ENCODE measurements at places on chromosomes 1 and 21.

GRCh38 chr1:210257698-210258529, 25.3 kb downstream of the SERTAD4 start:
- no peak for DNase-seq

- no peak for DNase-seq
These were observed 29.8 kb downstream of the ANKRD13C start for GRCh38 chr1:70324683-70325082.

DNA sequence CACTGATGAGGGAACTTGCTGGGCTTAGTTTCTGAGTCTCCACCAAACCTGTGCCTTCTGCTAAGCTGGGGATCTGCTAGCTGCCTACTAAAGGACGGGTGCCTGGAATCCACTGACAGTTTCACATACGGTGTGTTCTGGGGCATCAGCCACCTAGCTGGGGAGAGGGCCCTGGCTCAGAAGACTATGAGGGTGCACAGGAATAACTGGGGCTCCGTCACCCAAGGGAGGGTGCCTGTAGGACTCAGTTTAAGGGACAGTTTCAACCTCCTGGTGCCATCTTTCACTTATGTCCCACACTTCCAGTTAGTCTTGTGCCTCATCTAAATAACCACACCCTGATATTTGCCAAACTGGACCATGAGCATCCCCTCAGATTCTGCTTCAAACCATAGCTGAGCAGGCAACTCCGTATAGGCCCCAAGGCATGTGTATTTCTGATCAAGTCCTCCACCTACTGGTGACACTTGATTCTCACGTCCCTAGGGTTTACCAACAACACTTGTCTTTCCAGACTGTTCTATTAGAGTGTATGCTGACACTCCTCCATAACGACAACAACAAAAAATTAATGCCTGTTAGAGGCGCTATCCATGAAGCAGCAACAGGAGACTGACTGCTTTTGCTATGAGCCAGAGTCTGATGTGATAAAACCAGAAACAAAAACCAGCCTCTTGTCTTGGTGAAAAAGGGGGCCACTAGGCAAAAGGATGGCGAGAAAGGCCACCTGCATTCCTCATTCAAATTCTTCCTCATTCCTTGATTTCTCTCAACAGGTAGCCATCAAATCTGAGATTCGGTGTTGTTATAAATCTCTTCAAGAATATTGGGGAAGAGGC, 55.0 kb upstream of the PAXBP1 start:
- DNase-seq: peak; percentile 57

DNA sequence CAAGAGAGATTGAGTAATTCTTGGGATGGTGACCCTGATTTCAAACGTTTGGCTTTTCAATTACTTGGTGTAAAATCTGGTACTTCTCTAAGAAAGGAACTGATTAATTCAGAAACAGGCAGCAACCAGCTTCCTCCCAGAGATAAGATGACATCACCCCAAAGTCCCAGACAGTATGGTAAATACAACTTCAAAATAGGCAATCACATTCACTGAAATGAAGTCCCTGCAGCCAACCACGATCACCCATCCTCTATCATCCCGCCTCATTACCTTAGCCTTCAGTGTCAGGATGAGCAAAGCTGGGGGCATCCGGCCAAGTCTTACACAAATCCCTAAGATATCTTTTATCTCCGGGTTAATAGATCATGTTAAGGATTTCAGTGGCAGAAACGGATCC, 26.4 kb upstream of the RUNX1 start:
- DNase-seq: no peak

DNA sequence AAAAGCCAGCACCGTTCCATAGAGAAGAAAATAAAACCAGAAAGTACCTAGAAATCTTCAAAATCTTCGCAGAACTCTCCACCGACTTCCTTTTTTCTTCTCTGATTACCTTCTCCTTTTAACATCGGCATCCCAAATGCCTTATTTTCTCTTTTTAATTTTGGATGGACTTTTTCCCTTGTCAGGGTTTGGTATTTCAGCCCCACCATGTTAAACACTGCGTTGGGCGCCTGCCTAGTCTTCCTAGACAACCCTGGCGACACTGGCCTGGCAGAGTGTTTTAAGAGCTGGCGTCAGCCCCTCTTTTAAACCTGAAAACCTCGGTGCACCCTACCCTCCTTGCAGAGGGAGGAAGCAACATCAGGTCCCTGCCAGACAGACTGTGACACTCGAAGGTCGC, 66.0 kb upstream of the EFHD2 start:
- no peak for DNase-seq

- no peak for DNase-seq
These were observed 4.5 kb downstream of the DLGAP3 start for GRCh38 chr1:34924759-34925555.

DNA sequence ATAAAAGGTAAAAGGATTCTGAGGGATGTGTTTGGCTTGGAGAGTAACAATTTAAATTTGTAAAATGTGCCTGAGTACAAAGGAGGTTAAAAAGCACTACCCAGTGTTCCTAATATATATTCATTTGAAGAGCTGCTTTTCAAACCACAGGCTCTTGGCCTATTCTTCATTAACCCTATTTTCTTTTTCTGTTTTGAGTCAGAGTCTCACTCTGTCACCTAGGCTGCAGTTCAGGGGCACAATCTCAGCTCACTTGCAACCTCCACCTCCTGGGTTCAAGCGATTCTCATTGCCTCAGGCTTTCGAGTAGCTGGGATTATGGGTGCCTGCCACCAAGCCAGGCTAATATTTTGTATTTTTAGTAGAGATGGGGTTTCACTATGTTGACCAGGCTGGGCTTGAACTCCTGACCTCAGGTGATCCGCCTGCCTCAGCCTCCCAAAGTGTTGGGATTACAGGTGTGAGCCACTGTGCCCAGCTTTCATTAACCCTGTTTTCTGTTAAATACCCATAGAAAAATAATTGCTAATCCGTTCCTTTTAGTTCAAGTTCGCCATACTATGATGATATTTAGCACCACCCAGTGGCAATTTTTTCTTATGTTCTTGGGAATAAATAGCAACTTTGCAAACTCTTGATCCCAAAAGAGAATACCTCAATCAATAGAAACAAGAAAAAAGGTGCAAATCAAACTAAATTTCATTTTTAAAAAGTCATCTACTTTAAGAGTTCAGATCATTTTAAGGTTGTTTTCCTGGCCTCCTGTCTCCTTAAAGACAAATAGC, 30.5 kb downstream of the ZBTB8OS start:
- no peak for DNase-seq

DNA sequence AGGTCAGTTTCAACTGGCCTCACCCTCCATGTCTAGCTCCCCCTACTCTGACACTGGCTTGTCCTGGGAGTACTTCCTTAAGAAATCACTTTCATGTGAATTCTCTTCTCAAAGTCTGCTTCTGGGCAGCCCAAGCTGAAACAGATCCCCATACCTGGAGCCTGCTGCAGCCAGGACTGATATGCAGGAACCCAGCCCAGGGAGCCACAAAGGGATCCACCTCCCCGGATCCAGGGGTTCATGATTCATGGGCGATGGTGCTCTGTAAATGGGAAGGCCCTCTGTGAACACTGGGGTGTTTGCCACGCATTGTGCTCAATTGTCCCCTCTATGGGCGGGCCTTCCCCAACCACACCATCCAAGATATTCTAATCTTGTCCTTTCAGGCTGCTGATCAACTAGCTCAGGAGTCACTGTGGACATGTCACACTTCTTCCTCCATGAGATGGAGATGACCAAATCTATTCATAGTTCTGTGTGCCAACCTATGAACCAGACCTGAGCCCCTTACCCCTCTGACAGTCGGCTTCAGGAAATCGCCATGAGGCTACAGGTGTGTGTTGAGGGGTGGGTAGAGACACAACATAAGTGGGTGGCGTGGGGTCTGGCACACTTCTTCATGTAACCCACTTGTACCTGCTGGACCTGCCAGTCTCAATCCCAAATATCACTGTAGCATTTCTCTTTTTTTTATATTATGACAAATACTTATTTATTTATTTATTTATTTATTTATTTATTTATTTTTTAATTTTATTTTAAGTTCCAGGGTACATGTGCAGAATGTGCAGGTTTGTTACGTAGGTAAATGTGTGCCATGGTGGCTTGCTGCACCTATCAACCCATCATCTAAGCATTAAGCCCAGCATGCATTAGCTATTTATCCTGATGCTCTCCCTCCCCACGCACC, 41.8 kb downstream of the RUNX3 start:
- no peak for DNase-seq

- DNase-seq: no peak
These were observed 14.6 kb upstream of the PPP2R5A start for GRCh38 chr1:212270564-212270963.

GRCh38 chr1:167837326-167837725, 76.6 kb downstream of the ADCY10 start:
- DNase-seq: no peak

DNA sequence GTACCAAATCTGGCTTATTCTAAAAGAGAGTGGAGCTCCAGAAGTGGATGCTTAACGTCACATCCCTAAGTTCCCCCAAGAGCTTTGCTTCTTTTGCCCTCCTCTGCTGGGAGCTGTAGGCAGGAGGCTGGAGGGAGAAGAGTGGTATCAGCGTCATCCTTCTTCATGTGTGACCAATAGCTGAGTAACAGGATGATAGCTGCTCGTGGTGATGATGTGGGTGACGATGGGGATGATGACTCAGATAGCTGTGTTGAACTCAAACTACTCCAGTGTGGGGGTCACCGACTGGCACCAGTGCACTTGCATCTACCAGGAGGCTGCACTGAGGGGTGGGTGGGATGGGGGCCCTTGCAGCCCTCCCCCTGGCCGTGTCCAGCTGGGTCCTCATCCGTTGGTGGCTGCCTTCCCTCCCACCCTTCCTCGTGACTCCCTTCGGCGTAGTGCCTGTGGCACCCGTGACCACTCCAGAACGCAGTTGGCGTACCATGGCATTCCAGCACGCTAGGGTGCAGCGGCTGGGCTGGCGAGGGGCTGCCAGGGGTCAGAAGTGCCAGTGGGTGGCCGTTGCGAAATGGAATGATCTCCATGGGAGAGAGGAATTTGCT, 1.1 kb downstream of the IGFN1 start:
- no peak for DNase-seq

GRCh38 chr1:200029035-200029821, 1.7 kb downstream of the NR5A2 start:
- DNase-seq: no peak

GRCh38 chr1:100485855-100486258, 52.1 kb upstream of the GPR88 start:
- DNase-seq: no peak

Data from dorsolateral prefrontal cortex (tissue), 122 donors.